NCI-H510A treated with DMSO at 0.1 percent for 48 hours (cell line): ENCODE measurements at places on chromosomes 2 and 18.

GRCh38 chr2:26464390-26465265 lies 13.3 kb downstream of the OTOF start:
- DNase-seq = no peak

- no peak for DNase-seq
These were observed 971.1 kb upstream of the ACVR2A start for GRCh38 chr2:146873646-146874259.

- DNase-seq = no peak
These were observed 21.2 kb upstream of the PMAIP1 start for GRCh38 chr18:59878644-59879043.

DNA sequence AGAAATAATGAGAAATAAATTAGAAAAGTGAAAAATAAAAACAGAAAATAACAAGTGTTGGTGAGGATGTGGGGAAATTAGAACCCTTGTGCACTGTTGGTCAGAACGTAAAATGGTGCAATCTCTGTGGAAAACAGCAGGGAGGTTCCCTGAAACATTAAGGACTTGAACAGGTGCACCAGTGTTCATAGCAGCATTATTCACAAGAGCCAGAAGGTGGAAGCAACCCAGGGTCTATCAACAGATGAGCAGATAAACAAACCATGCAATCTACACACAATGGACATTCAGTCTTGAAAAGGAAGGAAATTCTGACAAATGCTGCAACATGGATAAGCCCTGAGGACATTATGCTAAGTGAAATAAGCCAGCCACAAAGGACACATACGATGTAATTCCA lies 58.2 kb upstream of the TFCP2L1 start:
- no peak for DNase-seq

DNA sequence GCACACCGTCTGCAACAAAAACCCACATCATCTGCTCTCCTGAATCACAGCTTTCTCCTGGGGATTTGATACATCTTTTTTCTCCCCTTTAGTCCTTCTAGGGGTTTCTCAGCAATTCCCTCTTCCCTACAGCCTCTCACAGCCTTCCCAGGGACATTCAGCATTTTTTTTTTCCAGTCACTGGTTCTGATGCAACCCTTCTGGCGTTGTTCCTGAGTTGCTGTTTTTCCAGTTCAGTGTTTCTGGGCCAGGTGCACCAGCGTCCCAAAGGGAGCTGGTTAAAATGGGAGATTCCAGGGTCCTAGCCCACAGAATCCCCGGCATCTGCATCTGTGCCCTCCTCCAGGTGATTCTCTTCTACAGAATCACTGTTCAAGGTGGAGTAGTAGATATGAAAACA lies 36.1 kb downstream of the ADCY3 start:
- no peak for DNase-seq

- no peak for DNase-seq
These were observed 16.9 kb downstream of the ACSL3 start for GRCh38 chr2:222877556-222878300.

DNA sequence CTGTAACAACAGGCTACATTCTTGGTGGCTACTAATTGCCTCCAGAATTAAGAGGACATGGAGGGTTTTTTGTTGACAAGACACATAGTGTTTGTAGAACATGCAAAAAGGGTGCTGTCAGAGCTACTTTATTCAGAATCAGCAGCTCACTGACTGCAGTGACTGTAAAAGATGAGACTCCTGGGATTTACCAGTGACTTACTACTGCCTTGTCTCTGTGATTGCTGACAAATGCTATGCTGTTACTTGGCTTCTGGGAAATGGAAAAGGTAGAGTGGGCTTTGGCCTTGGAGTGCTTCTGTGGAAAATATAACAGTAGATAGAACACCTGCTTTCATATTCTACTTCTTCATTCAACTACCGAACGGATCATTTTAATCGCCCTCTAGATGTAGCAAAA lies 47.8 kb downstream of the GREB1L start:
- no peak for DNase-seq

DNA sequence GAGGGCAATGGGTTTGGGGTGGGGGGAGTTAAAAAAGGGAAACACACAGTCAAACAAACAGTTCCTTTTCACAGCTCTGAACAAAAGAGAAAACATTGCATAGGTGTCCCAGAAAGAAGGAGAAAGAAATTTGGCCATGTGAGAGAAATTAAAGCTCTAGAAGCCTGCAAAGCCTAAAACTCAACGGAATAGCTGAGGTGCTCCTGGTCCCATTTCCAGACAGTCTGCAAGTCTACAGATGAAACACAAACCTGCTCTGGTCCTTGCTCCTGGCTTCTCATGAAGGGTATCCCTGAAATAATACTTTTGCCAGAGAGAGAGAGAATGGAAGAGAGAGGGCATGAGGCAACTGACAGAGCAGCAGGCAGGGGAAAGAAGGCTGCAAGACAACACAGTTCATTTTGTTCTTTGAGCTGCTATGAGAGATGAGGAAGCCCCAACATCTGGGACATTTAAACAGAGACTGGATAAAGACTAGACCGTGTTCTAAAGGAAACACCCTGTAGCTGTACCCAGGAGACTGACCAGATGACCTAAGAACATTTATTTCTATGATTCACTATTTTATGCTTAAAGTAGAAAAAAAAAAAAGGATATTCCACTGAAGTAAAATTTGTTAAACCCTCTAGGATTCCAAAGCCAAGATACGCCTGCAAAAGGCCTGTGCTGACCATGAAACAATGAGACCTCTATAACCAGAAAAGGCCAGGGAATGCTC lies 57.3 kb upstream of the CYP26B1 start:
- DNase-seq = no peak

- no peak for DNase-seq
These were observed 7.8 kb upstream of the PRKAG3 start for GRCh38 chr2:218839430-218839829.

- no peak for DNase-seq
These were observed 337.3 kb downstream of the RND3 start for GRCh38 chr2:150150144-150150543.

- no peak for DNase-seq
These were observed 1682.8 kb upstream of the LRRTM1 start for GRCh38 chr2:81987370-81987769.

DNA sequence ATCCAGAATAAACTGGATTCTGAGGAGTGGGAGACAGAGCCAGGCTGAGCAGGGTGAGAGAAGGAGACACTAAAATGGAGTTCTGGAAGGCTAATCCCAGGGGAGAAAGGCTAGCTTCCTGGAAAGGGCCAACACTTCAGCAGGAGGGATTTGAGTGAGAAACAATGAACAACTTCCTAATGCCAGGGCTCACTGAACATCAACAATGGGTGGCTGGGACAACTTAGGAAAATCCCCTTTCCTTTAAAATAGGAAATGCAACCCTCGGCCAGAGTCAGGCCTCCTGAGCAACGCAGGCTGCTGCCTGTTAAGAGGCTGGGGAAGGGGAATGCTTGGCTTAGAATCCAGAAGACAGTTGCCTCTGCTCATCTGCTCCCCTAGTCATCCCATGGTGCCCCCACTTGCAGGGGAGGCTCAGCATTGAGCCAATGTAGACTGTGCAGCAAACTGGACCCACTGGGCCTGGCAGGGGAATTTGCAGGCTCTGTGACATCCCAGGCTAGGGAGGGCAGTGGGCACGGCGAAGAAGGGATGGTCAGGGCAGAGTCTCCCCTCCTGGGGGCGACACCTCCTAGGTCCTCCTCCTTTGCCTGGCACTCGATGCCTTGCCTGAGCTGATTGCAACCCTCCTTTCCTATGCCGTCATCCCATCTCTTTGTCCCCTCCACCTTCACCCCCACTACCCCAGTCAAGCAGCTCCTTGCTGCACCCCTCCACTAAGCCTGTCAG lies 182.5 kb downstream of the TNS1 start:
- no peak for DNase-seq

GRCh38 chr2:149650006-149650405 lies 62.4 kb upstream of the MMADHC start:
- DNase-seq = no peak

DNA sequence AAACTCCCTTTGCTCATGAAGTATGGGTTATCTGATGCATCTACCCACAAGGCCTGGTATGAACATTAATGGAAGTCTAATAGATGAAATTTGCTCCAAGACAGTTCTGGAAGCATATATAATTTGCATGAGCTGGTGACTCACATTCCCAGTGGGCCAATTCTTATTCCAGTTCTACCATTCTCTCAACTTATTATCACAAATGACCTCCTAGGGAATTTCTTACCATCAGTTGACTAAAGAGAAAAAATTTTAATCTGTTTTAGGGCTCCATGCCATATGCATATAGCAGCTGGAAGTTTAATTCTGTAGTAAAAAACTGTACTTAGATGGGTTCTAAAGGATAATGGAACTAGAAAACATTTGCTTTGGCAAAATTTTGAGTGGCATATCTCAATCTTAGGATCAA lies 165.2 kb upstream of the COL3A1 start:
- DNase-seq = no peak

GRCh38 chr2:1830936-1831619 lies 86.8 kb upstream of the PXDN start:
- no peak for DNase-seq

DNA sequence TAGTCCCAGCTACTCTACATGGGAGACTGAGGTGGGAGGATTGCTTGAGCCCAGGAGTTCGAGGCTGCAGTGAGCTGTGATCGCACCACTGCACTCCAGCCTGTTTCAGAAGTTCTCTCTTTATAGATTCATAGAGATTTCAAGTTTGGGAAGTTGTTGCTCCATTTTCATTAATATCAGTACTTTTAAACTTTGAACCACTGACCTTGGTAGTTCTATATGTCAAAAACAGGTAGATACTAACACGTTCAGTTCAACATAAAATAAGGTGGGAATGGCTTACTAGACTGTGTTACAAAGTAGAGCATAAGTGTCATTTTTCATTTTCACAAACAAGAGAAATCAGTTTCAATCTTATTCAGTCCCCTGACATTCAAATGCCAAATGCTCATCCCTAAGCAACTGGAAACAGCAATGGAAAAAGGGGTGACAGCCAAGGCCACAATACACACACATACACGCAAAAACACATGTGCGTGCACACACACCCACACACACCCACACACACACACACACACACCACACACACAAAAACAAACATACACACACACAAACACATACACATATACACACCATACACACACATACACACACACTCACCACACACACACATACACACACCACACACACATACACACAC lies 71.7 kb downstream of the PIEZO2 start:
- DNase-seq = no peak

DNA sequence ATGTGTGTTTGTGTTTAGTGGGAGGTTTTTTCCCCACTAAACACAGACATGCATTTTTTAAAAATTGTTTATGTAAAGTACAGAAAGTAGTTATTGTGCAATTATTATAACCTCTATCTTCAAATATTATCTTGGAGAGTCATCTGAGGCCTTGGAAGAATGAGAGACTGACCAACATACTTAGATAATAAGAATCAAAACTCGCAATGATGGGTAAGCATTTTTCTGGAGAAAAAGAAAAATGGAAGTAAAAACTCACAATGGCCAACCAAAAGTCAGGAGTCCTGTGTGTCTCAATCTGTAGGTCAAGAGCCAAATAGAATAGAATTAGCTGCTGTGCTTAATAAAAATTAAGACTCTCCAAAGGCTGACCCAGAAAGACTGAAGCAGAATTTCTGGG lies 43.0 kb downstream of the MEMO1 start:
- no peak for DNase-seq

- no peak for DNase-seq
These were observed 71.9 kb upstream of the SLC9A2 start for GRCh38 chr2:102547462-102547861.

GRCh38 chr18:75884728-75885127 lies 457.2 kb upstream of the SMIM21 start:
- DNase-seq = no peak

- DNase-seq = no peak
These were observed 17.7 kb downstream of the SLC66A2 start for GRCh38 chr18:79933765-79934164.

DNA sequence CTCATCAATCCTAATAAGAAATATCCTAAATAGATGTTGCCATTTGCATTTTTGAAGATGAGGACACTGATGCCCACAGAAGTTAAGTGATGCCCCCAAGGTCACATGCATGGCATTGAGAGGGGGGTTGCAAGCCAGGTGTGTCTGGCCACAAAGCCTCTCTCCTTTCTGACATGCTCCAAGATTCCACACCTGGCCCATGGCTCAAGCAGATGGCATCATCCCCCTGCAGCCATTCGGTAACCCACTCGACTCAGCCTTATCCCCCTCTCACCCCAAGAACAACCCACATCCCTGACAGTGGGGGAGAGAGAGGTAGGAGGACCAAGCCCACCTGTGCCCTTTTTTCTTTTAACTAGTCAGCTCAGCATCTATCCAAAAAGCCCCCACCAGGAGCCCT lies 16.5 kb upstream of the TEX51 start:
- DNase-seq = no peak

DNA sequence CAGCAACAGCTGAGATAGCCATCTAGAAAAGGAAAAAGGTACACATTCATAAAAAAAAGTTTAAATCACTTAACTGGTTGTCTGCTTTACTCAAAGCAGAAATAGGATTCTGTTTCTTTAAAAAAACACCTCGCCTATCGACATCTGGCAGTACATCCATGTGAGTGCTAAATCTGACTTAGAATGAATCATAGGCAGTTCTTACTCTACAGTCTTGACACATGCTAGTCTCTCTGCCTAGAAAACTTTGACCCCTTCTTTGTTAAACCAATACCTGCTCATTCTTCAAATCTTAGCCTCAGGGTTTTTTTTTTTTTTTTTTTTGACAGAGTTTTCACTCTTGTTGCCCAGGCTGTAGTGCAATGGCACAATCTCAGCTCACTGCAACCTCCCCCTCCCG lies 37.1 kb upstream of the GPR75 start:
- no peak for DNase-seq

GRCh38 chr2:86790676-86791572 lies at the start of gene CD8A:
Gene CD8A, minus strand, starts transcription at chr2:86790913. Its CDS starts 88 bp downstream, at chr2:86790825.
- no peak for DNase-seq

GRCh38 chr2:121777699-121778058 lies 22.2 kb downstream of the TSN start:
- DNase-seq = no peak

- no peak for DNase-seq
These were observed 51.3 kb downstream of the SEPTIN10 start for GRCh38 chr2:109562421-109562820.

- DNase-seq = no peak
These were observed 180.3 kb downstream of the FHOD3 start for GRCh38 chr18:36477776-36478175.

DNA sequence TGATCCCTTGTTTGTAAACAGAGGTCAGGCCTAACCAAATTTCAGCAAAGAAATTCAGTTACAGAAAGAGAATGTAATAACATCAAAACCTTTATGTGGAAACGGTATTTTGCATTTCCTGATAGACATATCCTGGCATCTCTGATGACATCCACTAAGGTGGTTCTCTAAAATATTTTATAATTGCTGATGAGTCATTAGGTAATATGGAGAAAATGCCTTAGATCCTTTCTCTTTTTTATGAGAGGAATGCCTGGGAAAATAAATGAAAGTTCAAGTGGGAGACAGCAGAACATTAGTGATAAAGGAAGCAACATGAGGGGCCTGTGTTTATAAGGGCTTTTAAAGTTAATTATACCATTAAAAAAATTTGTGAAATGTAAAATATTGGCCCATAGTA lies 72.6 kb downstream of the PLCL1 start:
- no peak for DNase-seq

GRCh38 chr2:74024216-74024615 lies 39.5 kb downstream of the TET3 start:
- DNase-seq = no peak
